Mesendoderm (in vitro differentiated cells): ENCODE measurements at places on chromosomes 3 and 15.
A peak's percentile ranks its signal among the peaks of the same experiment; 100 is the strongest.

DNA sequence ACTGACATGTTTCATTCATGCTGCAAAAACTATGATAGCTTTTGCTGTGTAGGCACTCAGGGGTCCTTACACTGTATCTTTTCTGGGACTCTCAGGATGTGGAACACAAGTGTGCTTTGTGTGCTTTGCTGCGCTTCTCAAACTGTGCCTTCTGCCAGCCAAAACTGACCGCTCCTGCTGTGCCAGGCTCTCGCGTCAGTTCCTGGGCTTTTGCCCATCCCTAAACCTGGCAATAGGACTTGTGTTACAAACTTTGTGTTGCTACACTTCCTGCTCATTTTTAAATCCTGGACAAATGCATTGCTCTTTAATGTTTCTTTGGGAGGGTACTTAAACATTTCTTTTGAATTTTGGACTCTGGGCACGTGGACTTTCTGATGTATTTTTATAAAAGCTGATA lies 60.3 kb downstream of the DIPK2A start:
- DNase-seq: no peak

GRCh38 chr3:155428563-155428962 lies 135.1 kb upstream of the STRIT1 start:
- no peak for DNase-seq

GRCh38 chr15:77634266-77634962 lies 1.7 kb upstream of the LINGO1 start:
- peak; percentile 93 for DNase-seq

DNA sequence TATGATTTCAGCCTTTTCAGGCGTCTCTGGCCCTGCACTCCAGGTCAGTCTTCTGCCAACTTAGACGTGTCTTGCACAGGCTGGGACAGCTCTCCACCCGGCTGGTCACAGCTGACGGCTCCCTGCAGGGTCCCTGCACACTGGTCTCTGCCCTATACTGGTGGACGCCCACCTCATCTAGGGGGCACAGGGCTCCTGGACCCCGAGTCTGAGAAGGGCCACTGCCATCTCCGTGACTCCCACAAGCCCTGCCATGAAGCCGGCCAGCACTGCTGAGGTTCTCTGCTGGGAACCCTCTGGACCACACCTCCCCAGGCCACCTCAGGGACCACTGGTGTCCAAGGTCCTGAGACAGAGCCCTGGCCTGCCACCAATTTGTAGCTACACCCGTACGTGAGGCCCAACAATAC lies 40.5 kb downstream of the CYFIP1 start:
- DNase-seq: no peak

GRCh38 chr3:195071011-195071728 lies 199.8 kb downstream of the XXYLT1 start:
- no peak for DNase-seq

GRCh38 chr15:36831904-36832287 lies 252.5 kb downstream of the CDIN1 start:
- DNase-seq: no peak

DNA sequence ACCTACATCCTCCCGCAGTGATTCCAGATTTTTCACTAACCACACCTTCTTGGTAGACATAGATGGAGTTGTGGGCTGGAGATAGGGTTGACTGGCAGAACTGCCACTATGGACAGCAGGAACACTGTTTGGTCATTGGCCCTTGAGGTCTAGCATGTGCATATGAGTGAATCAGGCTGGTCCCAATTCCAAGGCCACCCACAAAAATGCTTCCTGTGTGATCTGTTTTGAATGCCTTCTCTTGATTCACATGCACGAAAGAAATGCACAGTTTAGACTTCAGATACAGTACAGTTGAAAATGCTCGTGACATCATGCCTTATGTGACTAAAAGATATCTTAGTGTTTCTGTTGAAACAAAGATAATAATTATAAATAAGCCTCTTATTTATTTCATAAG lies 285.8 kb upstream of the SEMA6D start:
- no peak for DNase-seq

GRCh38 chr3:140113996-140114788 lies 179.2 kb downstream of the CLSTN2 start:
- no peak for DNase-seq

- no peak for DNase-seq
Observed at GRCh38 chr3:115681736-115682135, 58.4 kb downstream of the GAP43 start.

DNA sequence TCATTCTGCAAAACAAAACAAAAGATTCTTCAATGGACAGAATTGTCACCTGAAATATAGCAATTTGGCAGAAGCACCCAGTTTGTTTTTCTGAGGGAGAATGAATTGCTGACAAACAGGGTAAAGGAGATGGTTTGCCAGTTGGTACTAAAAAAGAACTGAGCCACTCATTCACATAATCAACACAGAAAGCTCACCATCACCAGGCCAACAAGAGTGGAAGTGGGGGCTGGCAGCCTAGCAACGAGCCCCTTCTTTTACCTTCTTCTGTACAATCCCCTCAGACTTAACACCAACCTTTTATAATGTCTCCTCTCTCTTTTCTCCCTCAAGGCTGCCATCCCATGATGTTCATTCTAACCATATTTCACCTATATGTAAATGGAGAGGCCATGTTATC lies 5.9 kb downstream of the TOP2B start:
- no peak for DNase-seq

DNA sequence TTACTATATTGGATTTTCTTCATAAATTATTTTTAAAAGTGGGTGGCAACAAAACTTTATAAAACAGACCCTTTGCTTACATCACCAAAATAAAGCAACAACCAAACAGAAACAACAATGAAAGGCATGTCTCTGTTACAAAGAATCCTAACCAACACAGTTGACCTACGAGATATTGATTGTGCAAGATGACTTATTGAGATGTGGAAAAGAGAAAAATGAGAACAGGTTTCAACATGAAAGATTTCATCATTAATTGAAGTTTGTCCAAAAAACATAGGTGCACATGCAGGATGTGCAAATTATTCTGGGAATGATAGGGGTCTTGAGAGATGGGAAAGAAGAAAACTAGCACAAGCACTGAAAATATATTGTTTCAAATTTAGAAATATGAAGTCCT lies 9.0 kb downstream of the GMNC start:
- DNase-seq: no peak

GRCh38 chr3:78741066-78741645 lies 1026.6 kb downstream of the ROBO1 start:
- no peak for DNase-seq

DNA sequence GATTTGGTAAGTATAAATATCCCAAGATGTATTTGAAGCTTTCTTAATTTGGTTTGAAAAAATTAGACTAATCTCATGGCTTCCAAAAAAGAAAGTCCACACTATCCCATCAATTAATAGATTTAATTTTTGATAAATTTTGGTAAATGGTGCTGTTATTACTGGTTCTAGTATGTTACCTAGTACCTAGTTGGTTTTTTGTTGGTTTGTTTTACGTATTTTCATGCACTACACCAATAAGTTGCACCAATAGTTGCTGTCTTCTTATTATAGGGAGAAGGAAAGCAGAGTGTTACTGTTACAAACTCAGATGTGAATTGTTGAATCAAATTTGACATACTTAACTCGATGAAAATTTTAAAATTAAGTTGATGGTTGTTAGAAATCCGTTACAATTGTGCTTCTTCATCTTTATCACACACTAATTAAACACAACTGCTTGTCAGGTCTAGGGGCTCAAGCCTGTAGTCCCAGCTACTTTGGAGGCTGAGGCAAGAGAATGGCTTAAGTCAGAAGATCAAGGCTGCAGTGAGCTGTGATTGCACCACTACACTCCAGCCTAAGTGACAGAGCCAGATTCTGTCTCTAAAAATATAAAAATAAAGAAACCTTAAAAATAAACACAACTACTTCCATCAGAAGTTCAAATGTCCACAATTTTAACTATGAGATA lies 23.1 kb upstream of the MBNL1 start:
- no peak for DNase-seq

DNA sequence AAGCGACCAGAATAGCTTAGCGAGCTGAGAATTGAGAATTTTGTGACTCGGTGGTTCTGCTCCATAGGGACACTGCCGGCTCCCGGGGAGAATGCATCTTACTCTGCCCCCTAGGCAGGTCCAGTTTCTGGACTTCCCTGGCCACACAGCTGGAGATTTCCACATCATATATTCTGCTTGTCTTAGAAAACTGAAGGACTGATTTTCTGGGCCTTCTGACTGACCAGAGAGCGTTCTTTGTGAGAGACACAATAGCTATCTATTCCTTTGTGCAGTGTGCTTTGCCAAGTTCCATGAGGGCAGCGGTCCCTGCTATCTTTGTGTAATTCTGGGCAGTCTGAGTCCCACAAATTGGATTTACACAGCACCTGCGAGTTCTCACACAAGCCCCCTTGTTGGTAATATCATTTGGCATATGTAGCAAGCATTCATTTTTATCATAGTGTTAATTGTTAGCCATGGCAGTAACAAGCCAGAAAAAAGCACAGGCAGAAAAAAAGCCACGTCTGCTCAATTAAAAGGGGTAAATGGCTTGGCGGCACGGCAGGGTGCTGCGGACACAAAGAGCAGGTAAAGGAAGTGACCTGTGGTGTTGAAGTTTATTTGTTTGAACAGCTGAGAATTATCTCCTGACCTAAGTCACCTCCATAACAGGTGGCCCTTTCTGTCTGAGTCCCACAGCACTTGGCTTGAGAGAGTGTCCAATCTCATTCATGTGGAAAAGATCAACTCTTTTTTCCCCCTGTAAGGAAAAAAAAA lies 688.7 kb downstream of the TUSC7 start:
- DNase-seq: peak; percentile 80

DNA sequence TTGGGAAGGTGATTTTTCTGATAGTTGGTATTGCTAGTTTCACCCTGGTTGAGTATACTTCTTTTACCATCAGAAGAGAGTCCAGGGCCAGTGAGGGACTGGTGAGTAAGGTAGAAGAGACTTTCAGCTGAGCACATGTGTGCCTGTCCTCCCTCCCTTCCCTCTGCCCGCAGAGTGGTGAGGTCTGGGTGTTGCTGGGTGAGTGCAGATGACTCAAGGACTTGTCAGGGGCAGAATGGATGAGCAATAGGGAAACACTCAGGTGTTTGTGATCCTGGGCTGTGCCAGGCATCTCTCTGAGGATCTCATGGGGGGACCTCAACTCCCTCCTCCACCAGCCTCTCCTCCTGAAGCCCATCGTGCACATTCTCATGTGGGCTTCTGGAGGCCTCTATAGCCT lies 76.0 kb upstream of the GSK3B start:
- no peak for DNase-seq
